Melanocyte of skin (primary cell): ENCODE measurements at places on chromosomes 12 and 14. TPM values are rescaled to one million over a fixed set of nuclear protein-coding genes. Genes with fewer than 3 reads are reported as not detected.

The GPRC5A gene
- total RNA-seq: 10.5 and 28.9 TPM in 2 replicates

The RFX4 gene
- not detected in 2 replicates for total RNA-seq

The AHNAK2 gene
- total RNA-seq: 4.5 and 9.1 TPM in 2 replicates

The NKX2-1 gene
- not detected in 2 replicates for total RNA-seq

The GPR137C gene
- total RNA-seq: 0.31 and 0.33 TPM in 2 replicates

The NUBPL gene
- 10.3 and 14.8 TPM in 2 replicates for total RNA-seq

The MGP gene
- total RNA-seq: not detected in 2 replicates

The MFAP5 gene
- 1.1 TPM in 1 of 2 replicates, not detected in the other for total RNA-seq

The SMCO2 gene
- not detected in 2 replicates for total RNA-seq

The CNTN1 gene
- total RNA-seq: 12.4 and 16.9 TPM in 2 replicates

The SLC17A8 gene
- not detected in 2 replicates for total RNA-seq

The GPR135 gene
- total RNA-seq: 2.7 and 4.8 TPM in 2 replicates

The GALNT6 gene
- total RNA-seq: 0.46 and 3.0 TPM in 2 replicates

The TOGARAM1 gene
- total RNA-seq: 21.3 and 29.4 TPM in 2 replicates

The CLBA1 gene
- total RNA-seq: 9.6 and 10.0 TPM in 2 replicates

The ZDHHC22 gene
- total RNA-seq: not detected in 2 replicates

The IFNG-AS1 gene
- total RNA-seq: not detected in 2 replicates

The GPR162 gene
- total RNA-seq: 0.33 and 1.4 TPM in 2 replicates

The PDZRN4 gene
- total RNA-seq: not detected in 2 replicates

The TMEM229B gene
- total RNA-seq: 24.0 and 33.8 TPM in 2 replicates

The NANOG gene
- not detected in 2 replicates for total RNA-seq

The LAG3 gene
- not detected in 2 replicates for total RNA-seq

The CRIP1 gene
- total RNA-seq: 0.15 and 2.0 TPM in 2 replicates

The FOS gene
- total RNA-seq: 68.3 and 69.7 TPM in 2 replicates

The SLC10A1 gene
- not detected in 2 replicates for total RNA-seq

The SLC7A8 gene
- 22.5 and 43.3 TPM in 2 replicates for total RNA-seq

The NXPH4 gene
- not detected in 2 replicates for total RNA-seq

The SYNJ2BP gene
- total RNA-seq: 15.8 and 32.3 TPM in 2 replicates

The FAM186B gene
- total RNA-seq: 1.00 and 2.0 TPM in 2 replicates

The HCAR2 gene
- under 0.01 TPM in 1 of 2 replicates, not detected in the other for total RNA-seq

The CORO1C gene
- 146 and 252 TPM in 2 replicates for total RNA-seq

The DNAJC22 gene
- 1.7 and 2.5 TPM in 2 replicates for total RNA-seq

The HOXC6 gene
- 2.2 and 3.7 TPM in 2 replicates for total RNA-seq

The TMPRSS12 gene
- not detected in 2 replicates for total RNA-seq

The LUM gene
- total RNA-seq: 0.77 and 1.3 TPM in 2 replicates

The ACTN1 gene
- 146 and 182 TPM in 2 replicates for total RNA-seq

The EIF2B1 gene
- total RNA-seq: 39.5 and 40.6 TPM in 2 replicates

The HOXC12 gene
- total RNA-seq: not detected in 2 replicates

The AQP6 gene
- total RNA-seq: not detected in 2 replicates

The ACVR1B gene
- total RNA-seq: 6.5 and 7.6 TPM in 2 replicates

The ETV6 gene
- total RNA-seq: 17.3 and 20.1 TPM in 2 replicates

The CCDC175 gene
- not detected in 2 replicates for total RNA-seq

The DLK1 gene
- total RNA-seq: not detected in 2 replicates

The TAS2R10 gene
- total RNA-seq: 0.93 and 1.00 TPM in 2 replicates

The BHLHE41 gene
- 29.0 and 60.0 TPM in 2 replicates for total RNA-seq
